ENCODE measurements at places on chromosomes 13 and 19.

- peak; percentile 97 for DNase-seq
Measured at GRCh38 chr19:3852614-3853254, 16.1 kb downstream of the ZFR2 start.

GRCh38 chr19:17824339-17824738, 3.0 kb upstream of the INSL3 start:
- DNase-seq: no peak

DNA sequence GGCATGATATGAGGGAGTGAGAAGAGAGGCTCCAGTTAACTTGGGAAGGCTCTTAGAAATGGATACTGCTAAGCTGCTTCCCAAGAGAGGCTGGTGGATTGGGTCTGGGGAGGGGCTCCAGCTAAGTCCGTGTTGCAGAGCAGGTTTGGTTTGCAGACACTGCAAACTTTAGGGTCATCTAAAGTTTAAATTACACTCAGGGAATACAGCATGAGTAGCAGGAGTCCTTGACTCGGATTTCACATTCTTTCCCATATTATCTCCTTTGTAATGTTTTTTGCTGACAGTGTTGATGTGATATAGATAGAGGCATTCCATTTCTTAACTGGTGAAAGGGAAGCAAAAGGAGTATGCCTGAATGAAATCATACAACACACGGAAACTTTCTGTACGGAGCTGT, 31.9 kb downstream of the SGCG start:
- peak; percentile 12 for DNase-seq

DNA sequence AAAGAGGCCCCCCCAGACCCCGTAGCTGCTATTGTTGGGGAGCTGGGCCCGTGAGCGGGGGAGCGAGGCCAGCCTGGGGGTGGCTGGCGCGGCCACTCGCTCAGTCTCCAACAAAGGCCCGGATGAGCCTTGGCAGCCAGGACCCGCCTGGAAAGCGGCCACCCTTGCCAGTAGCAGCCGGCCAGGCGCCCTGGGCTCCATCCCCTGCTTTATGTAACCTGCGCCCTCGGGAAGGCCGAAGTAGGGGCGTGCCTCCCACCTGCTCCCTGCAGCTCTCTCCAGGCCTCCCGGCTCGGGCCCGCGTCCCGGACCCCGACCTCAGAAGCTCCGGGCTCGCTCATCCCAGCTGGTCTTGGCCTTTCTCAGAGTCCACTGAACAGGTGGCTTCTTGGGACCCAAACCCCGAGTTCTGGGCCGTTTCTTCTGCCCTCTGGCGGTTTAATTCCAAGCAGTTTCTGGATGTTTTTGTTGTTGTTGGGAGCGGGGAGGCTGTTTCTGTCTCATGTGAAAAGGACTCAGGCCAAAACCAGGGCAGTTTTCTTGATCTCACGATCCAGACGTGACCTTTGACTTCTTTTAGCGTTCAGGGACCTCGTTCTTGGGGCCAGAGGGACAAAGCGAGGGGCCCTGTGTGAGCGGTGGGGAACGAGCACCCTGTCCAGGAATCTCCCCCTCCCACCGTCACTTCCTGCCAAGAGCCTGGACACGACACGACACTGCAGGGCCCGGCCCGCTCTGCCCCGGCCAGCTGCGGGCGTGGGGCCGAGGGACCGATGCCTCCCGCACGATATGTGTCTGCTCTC, 1.2 kb downstream of the CDC34 start:
- DNase-seq: peak; percentile 33

GRCh38 chr19:5092481-5092843, 123.5 kb downstream of the KDM4B start:
- DNase-seq: no peak

DNA sequence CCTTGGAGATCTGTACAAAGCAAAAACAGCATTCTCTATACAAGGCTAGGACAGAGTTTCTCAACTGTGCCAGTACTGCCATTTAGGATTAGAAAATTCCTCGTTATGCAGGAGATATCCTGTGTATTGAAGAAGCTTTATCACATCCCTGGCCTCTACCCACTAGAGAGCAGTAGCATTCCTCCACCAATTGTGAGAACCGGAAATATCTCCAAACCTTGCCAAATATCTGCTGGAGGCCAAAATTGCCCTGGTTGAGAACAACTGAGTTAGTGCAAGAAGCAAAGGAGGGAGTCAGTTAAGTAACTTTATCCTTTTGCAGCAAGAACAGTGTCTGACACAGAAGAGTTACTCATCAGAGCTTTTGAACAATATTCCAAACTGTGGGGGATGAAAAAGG, 16.2 kb upstream of the FREM2 start:
- peak; percentile 58 for DNase-seq

DNA sequence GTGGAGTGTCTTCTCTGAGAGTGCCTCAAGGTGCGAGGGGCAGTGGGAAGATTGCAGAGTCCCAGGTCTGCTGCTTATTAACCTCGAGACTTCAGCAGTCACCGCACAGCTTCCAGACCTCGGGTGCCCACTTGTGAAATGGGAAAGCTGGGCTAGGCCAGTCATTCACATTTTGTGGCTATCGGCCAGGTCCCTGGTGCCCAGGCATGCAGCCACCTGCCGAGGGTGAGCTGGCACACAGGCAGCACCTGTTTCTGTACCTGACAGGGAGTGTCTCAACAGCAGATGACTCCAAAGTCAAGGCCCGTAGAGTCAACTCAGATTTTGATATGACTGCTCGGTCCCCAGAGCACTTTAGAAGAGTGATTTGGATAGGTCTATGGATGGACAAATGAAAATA, 21.9 kb downstream of the UQCRFS1 start:
- DNase-seq: no peak

DNA sequence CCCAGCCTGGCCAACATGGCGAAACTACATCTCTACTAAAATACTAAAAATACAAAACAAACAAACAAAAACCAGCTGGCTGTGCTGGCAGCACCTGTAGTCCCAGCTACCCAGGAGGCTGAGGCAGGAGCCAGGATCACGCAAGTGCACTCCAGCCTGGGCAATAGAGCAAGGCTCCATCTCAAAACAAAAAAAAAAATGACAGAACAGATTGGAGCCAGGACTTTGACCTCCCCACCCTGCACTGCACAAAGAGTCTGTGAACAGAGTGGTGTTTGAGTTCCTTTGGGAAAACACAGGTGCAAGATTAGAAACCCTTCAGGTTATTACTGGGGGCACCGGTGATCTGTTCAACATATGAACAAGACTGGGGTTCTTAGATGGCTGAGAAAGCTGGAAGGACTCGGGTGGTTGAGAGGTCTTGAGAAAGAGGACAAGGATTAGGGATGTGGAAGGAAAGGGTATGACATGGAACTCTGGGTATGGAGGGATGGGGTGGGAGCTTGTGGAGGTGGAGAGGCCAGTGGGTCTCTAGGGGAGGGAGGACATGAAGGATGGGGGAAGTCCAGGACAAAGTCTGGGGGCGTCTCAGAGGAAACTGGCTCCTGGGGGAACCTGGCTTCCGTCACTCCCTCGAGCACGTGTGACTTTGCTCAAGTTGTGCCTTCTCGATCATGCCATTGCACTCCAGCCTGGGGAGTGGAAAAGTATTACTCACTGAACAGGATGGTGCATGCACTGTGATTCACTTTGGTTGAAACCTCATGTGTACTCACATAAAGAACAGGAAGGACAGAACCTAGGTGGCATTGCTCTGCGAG, 25.9 kb downstream of the RCN3 start:
- no peak for DNase-seq

GRCh38 chr13:21546372-21546771, 57.6 kb downstream of the MICU2 start:
- no peak for DNase-seq

GRCh38 chr19:33227242-33227650, 1.6 kb upstream of the SLC7A10 start:
- DNase-seq: no peak

Measured in NCI-H226 (cell line).